Trophoblast cell (in vitro differentiated cells and primary cell): ENCODE measurements at places on chromosomes 6 and 20.
A peak's percentile ranks its signal among the peaks of the same experiment; 100 is the strongest.

GRCh38 chr6:219641-220198 lies 72.6 kb upstream of the DUSP22 start:
- no peak for DNase-seq
- no peaks in the 10 kb centered on the region for H3K4me1 ChIP-seq
- H3K27ac ChIP-seq = no peak overlapping the region
- no peaks in the 10 kb centered on the region for H3K27me3 ChIP-seq

DNA sequence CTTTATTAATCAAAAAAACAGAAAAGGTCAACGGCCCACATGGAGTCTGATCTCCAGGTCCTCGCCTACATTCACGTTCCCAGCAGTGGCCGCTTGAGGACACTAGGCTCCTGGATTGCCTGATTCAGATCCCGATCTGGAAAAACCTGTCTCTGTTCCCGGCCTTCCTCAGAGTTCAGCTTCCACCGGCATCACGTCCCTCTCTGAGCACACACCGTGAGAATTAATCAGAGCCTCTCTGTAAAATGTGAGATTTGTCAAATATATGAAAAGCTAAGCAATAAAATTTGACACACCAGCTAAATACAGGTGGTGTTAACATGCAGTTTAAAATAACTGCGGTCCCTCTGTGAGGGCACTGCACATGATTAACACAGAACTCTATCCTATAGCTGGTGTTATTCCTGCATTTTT lies 122.8 kb upstream of the COL21A1 start:
- no peaks in the 10 kb centered on the region for H3K4me1 ChIP-seq
- H3K4me3 ChIP-seq = no peak overlapping the region
- no peaks in the 10 kb centered on the region for H3K27me3 ChIP-seq
- no peaks in the 10 kb centered on the region for H3K36me3 ChIP-seq
- peak; percentile 82 for DNase-seq

DNA sequence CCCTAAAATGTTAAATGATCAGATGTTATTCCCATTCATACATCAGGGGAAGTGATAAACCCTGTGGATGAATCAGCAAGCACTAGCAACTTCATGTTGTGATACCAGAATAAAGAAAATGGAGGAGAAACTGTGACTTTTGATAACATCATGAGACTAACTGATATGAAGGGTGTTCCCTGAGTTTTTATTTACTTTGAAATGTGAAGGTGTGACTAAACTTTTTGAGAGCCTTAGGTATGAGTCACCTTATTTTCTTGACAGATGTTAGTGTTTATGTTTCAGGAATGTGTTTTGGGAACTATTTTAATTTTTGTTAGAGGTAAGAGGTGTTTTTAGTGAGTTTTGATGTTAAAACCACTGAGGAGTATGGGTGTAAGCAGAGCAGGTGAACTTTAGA lies 4.4 kb downstream of the PARD6B start:
- H3K27ac ChIP-seq = no peak overlapping the region
- peaks cover 11% of the 10 kb centered on the region for H3K4me1 ChIP-seq
- H3K4me3 ChIP-seq = no peak overlapping the region
- DNase-seq = peak; percentile 74

DNA sequence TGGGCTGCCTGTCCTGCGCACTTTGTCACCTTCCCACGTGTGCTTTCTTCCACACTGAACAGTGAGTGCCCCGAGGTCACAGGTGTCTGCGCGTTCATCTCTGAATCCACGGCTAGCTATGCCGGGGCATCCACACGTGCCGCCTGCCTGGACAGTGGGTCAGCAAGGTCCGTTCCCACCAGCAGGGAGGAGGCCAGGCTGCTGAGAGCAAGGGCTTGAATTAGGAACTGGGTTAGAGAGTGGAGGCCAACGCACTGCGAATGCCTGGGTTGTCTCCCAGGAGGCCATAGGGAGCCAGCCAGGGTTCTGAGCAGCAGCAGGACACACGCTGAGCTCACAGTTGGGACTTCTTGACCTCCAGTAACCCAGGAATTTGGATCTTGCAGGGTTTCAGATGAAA lies 248.1 kb downstream of the TAF4 start:
- H3K27me3 ChIP-seq = no peaks in the 10 kb centered on the region
- no peaks in the 10 kb centered on the region for H3K4me1 ChIP-seq
- no peak overlapping the region for H3K27ac ChIP-seq
